T-helper 17 cell (primary cell): ENCODE measurements at places on chromosomes 3 and 15.

DNA sequence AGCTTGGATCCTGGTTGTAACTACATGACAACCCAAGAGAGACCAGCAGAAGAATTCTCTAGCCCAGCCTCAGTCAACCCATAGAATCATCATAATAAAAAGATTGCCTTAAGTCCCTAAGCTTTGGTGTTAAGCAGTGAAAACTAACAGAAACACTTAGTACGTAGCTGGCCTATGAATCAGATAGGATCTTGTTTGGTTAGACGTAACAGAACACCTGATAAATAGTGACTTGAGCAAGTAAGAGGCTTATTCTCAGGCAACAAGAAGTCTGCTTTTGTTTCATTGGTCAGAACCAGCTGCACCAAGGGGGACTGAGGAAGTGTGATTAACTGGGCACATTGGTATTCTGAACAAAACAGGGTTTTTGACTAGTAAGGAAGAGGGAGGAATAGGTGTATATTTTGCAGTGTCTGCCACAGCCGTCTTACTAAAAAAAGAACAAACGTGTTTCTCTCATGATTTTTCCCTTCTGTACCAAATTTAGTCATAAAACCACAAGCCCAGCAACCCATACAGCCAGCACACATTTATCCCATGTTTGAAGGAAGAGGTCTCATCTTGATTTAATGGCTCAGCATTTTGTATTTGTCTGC, 53.3 kb upstream of the GLCE start:
- DNase-seq: no peak

GRCh38 chr3:152235709-152236298, 32.9 kb upstream of the MBNL1 start:
- DNase-seq: no peak

- peak; percentile 46 for DNase-seq
Observed at GRCh38 chr15:74826364-74826819, at the start of gene CPLX3. Gene CPLX3, plus strand, starts transcription at chr15:74826627. Its CDS starts 77 bp downstream, at chr15:74826704.

DNA sequence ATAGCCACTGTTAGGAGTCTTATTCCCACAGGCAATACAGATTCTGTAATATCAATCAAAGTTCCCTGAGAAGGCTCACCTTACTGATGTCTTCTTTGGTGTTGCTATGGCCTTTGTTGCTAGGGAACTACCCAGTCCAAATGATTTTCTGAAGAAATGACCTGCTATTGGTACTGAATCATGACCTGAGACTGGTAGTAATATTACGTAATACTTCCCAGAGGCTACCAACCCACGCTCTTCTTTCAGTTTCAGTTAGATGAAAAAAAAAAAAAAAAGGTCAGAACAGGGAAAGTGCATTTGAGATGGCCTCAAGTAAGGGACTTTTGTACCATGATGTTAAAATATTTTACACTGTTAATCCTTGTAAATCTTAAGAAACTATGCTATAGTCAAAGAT, 1092.5 kb upstream of the EPHA6 start:
- DNase-seq: no peak

- no peak for DNase-seq
Observed at GRCh38 chr3:114442246-114442645, 148.4 kb downstream of the TIGIT start.

DNA sequence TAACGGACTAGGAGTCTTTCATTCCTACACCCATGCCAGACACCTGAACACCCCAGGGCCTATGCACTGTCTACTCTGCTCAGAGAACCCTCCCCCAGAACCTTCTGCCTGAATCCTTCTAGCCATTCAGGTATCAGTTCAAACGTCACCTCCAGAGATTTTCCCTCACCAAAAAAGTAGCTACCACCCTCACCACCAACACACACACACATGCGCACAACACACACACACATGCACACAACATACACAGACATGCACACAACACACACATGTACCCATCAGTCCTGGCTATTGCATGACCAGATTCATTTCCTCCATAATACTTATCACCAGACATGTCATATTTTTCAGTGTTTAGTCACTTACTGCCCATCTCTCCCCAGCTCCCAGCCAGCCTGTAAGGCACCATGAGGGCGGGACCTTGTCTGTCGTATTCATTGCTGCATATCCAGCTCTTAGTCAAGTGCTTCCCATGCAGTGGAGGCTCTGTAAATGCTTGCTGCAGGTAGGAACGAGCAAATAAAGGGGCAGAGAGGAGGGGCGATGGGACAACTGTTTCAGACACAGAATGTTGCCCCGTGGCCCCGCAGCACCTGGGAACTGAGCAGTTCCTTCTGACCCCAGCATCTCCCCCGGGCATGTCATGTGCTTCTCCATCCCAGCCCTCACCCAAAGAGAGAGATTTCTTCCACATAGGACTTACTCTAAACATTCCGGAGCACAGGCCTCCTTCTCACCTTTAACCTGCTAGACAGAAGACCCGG, 29.2 kb downstream of the XXYLT1 start:
- no peak for DNase-seq

GRCh38 chr15:40011303-40011702, 27.7 kb downstream of the SRP14 start:
- DNase-seq: no peak
